ENCODE measurements at places on chromosomes 7 and 10. TPM values are rescaled to one million over a fixed set of nuclear protein-coding genes. Genes with fewer than 3 reads are reported as not detected.

Gene FAM24A
- total RNA-seq: not detected

Gene CAMK2B
- 0.12 TPM for total RNA-seq

Gene OPN1SW
- not detected for total RNA-seq

Gene WASHC2C
- 19.4 TPM for total RNA-seq

Gene ZNF487
- total RNA-seq: 7.0 TPM

Gene OPALIN
- not detected for total RNA-seq

Gene SPACDR
- 0.89 TPM for total RNA-seq

Gene CCDC3
- 1.2 TPM for total RNA-seq

Gene PIK3CG
- total RNA-seq: not detected

Gene CALHM3
- total RNA-seq: 0.47 TPM

Gene FAM200A
- total RNA-seq: 6.5 TPM

Gene CALU
- 154 TPM for total RNA-seq

Gene SEMA3A
- total RNA-seq: 5.2 TPM

Gene DCLRE1C
- 5.3 TPM for total RNA-seq

Gene SPDYE9
- total RNA-seq: not detected

Gene ZNF239
- total RNA-seq: 2.4 TPM

Gene GRM3
- total RNA-seq: not detected

Gene SPDYE11
- total RNA-seq: not detected

Gene TFEC
- not detected for total RNA-seq

Gene PLEKHA1
- 21.4 TPM for total RNA-seq

Gene MRLN
- not detected for total RNA-seq

Gene TAS2R3
- total RNA-seq: not detected

Gene ZNF277
- total RNA-seq: 12.6 TPM

Gene SAMD9
- total RNA-seq: 5.1 TPM

Gene FKBP6
- total RNA-seq: not detected

Gene PLPP4
- 0.16 TPM for total RNA-seq

Gene PON1
- 1.0 TPM for total RNA-seq

Gene PPA1
- total RNA-seq: 213 TPM

Gene KEL
- total RNA-seq: not detected

Gene AOC1
- 0.32 TPM for total RNA-seq

Gene NKX1-2
- not detected for total RNA-seq

Gene SFTPA1
- not detected for total RNA-seq

Gene SPAM1
- not detected for total RNA-seq

Gene SLIT1
- 0.04 TPM for total RNA-seq

Gene EGR2
- total RNA-seq: 0.33 TPM

Gene GHRHR
- not detected for total RNA-seq

Gene ABCB1
- total RNA-seq: not detected

Gene ANXA8L1
- 114 TPM for total RNA-seq

Gene SPOCK2
- 0.45 TPM for total RNA-seq

Gene ZP3
- 20.2 TPM for total RNA-seq

Gene NUTM2A
- total RNA-seq: 0.08 TPM

Gene SPDYE1
- total RNA-seq: not detected

Gene NEUROD6
- total RNA-seq: not detected

Gene RNF32
- total RNA-seq: 1.9 TPM

Gene CFTR
- not detected for total RNA-seq

Gene VWA2
- not detected for total RNA-seq

Gene GIMAP5
- 0.08 TPM for total RNA-seq

Gene OR6B1
- not detected for total RNA-seq

Gene GIMAP8
- total RNA-seq: not detected

Gene MYH16
- 0.50 TPM for total RNA-seq

Gene FAM25A
- not detected for total RNA-seq

Gene SUN3
- total RNA-seq: not detected

Gene TWIST1
- 4.4 TPM for total RNA-seq

Gene PRR15
- total RNA-seq: 3.8 TPM

Gene UCMA
- not detected for total RNA-seq

Gene OR2A7
- total RNA-seq: not detected

Gene CUBN
- 0.08 TPM for total RNA-seq

Gene PRTFDC1
- total RNA-seq: 17.3 TPM

Gene CYP2C18
- 0.07 TPM for total RNA-seq
